ENCODE measurements at places on chromosomes 16 and 17. TPM values are rescaled to one million over a fixed set of nuclear protein-coding genes. Genes with fewer than 3 reads are reported as not detected.

DCAF7 gene
- 66.8 TPM for total RNA-seq

GRCh38 chr17:64533784-64534183, 27.0 kb downstream of the CEP95 start:
- no peak for DNase-seq

- DNase-seq = no peak
Observed at GRCh38 chr17:71417142-71417541, 703.7 kb upstream of the SOX9 start.

TM4SF5 gene
- 1.5 TPM for total RNA-seq

- no peak for DNase-seq
Observed at GRCh38 chr17:48255759-48256158, 148.2 kb downstream of the SNX11 start.

- peak; percentile 64 for DNase-seq
Observed at GRCh38 chr16:85613604-85614337, 649 bp downstream of the GSE1 start.

DNA sequence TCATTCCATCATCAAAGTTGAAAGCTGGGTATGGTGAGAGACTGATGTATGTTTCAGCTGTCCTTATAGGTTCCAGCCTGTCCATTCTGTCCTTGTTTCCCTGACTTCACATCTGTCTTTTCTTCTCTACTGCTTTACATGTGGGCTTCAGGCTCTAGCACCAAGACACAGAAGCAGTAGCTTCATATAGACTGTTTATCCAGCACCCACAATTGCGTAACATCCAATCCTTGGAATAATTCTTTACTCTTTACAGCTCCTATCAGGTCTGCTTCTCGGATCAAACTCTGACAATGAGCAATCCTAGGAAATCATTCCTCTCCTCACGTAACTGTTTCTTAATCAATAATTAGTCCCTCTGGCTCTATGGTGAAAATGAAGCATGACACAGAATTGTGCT, 158.9 kb downstream of the CA10 start:
- DNase-seq = no peak

C17orf107 gene
- 4.1 TPM for total RNA-seq

- DNase-seq = no peak
Observed at GRCh38 chr17:6346156-6346786, 88.7 kb downstream of the AIPL1 start.

KRT20 gene
- not detected for total RNA-seq

CIAPIN1 gene
- total RNA-seq = 77.1 TPM

DNA sequence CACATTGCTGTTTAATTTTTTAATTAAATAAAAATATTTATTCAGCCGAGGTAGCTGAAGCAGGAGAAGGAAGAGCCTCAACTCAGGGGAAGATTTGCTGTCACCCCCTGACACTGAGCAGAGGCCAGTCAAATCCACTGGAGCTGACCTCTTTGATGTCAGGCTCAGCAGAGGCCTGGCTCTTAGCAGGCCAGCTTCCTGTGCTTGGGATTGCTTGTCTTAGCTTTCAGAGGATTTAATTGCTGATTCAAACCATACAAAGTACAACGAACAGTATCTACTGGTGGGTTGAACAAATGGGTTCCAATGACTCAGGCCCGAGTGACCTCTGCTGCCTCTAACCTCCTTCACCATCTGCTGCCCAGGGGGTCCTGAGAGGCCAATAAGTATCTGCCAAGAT, 417.0 kb upstream of the HSBP1 start:
- DNase-seq = no peak

DNA sequence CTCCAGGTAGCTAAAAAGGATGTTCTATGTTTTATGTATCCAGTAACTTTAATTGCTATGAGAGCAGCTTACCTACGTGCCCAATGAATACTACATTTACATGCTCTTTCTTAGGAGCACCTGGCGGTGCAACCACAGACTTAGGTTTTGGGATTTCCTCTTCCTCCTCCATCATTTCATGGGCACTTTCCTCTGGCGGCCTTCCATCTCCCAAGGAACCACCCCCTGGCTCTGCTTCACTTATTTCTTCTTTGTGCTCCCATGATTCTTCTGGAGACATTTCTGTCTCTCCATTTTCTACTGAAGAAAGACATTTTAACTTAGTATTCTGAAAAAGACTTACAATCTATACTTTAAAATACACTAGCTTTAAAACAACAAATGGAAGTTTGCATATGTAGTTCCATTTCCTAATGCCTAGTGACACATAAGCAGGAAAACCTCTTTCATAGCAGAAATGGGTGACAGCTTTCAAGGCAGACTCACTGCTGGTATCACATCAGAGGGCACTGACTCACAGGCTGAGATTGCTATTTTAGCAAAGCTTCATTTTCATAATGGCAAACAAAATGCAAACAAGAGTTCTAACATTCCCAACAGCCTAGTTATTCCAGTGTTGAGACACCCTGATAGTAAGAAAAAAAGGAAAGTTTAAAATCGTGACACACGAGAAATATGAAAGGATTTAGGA, 19.1 kb downstream of the GSPT1 start:
- DNase-seq = no peak

DNA sequence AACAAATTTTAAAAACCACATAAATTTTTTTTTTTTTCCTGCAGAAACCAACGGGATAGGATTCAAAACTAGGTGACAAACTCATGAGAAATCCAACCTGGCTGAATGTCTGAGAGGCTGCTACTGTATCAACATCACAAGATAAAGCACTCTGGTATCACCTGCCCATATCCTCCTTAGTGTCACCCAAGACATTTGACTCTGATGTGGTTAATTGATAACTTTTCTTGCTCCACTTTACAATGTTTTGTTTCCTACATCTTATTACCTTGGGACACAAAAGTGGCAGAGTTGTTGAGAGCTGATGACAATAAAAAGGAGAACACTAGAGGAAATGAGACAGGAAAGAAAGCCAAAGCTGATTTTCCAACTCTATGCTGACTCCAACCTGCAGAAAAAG, 4.0 kb upstream of the FBXL20 start:
- no peak for DNase-seq

DNA sequence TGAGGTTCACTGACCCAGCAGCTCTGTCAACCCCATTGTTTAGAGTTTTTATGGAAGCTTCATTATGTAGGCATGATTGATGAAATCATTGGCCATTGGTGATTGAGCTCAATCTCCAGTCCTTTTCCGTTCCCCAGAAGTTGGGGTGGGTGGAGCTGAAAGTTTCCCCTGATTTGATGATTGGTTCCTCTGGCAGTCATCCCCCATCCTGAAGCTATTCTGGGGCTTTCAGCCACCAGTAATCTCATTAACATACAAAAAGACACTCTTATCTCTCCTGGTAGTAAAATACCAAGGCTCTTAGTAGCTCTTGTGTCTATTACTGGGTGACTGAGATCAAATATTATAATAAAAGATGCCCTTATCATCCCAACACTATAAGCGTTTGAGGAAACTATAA, 67.1 kb downstream of the TANC2 start:
- DNase-seq = no peak

GRCh38 chr17:66582373-66583111, 252.4 kb upstream of the CACNG5 start:
- no peak for DNase-seq

DNA sequence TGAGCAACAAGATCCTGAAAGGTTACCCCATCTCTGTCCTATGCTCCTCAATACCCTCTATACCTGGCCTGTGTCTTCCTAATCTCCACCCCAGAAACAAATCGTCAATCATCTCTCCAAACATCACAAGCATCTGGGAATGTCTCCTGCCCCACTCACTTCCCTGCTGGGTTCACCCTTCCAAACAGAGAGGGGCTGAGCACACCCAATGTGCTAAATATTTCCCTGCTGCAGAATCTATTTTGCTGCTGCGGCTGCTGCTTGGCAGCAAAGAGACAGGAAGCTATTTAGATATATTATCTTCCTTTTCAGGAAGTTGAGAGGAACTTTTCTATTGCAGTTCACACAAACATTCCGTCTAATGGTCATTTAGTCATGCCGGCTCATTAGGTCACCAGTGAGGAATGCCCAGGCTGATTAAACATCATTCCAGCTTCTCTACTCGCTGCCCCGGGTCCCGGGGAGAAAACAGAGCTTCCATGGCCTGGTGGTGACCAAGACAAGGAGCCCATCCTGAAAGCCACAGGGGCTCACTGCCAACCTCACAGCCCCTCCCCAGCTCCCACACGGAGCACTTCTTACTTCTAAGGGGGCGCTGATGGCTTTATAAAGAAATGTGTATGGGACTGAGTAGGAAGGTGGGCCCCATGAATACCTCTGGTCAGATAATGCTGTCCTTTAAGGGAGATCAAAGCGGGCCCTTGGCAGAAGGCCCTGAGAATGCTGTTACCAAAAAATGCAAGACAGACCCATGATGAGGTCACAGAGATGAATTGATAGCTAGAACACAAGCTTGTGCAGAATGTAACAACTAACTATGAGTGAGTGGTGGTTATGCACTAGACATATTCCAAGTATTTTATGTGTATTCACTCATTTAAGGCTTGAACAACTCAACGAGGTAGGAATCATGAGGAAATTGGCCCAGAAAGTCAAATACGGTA, 218.3 kb downstream of the SOX9 start:
- no peak for DNase-seq

IKZF3 gene
- total RNA-seq = 3.8 TPM

PSMD7 gene
- total RNA-seq = 51.6 TPM

DNA sequence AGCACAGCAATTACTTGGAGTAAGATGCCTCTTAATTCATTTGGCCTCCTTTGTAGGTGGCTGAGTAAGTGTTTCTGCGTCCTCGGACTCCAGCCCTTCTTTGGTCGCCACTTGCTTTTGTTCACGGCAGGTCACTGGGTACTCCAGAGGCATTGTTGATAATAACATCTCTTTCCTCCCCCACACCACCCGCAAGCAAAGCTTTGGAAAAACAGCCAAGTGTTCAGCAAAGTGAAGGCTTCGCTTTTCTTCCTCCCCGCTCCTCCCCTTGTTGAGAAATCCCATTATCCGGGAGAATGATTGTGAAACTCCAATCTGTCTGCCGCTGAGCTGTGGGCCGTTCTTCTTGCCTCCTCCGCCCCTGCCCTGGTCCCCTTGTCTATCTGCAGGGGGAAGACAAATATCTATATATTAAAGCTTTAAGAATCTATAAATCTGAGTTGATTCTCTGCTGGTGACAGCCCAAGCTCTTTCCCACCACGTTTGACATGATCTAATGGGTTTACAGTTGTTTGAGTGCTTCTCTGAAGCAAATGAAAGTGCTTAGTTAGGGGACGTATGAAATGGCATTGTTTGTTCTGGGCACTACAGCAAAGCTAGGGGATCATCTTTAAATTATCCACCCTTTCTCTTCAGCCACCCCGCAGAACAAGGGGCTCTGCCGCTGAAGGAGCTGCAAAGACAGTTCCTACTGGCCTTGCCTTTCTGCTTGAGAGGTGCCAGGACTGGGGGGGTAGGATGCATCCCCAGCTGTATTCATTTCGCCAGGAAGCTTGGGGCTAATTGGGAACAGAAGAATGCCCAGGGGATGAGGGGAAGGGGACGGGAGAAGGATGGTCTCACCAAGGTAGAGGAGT, 167.1 kb downstream of the CCDC182 start:
- DNase-seq = peak; percentile 74

OTOA gene
- total RNA-seq = 6.5 TPM

GRCh38 chr16:89491238-89491869, 993 bp upstream of the ANKRD11 start:
- DNase-seq = no peak

DNA sequence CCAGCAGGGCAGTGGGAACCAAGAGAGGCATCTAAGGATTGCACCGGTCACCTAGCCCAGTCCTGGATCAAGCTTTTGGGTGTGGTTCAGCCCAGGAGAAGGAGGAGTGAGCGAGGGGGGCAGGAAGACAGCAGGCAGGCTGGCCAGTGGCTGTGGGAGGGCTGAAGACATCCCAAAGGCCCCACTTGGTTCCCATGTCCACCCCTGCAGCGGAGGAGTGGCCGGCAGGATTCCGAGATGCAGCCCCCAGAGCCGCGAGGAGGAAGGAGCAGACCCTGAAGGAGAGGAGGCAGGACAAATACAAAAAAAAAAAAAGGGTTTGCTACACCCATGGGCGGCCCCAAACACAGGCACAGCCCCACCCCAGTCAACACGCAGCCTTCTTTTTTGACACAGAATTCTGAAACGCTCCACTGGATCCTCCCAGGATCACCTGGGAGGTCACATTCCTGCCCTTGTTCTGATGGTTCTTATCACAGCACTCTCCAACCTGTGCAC, 1.1 kb upstream of the SLC47A2 start:
- DNase-seq = no peak

DNA sequence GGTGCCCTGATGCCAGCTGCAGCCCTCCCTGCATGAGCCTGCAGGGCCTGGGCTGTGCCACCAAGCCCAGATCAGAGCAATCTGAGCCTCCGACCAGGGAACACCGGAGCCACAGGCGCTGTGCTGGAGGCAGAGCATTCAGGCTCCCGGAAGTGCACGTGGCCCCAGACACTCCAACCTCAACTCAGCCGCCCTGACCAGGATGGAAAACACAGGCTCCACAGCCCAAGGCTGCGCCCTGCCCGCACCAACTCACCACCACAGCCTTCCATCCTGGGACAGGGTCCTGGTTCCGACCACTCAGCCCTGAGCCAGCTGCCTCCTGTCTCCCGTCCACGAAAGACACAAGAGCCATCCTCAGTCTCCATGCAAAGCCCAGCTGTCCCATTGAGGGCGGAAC, 18.5 kb downstream of the LMF1 start:
- DNase-seq = no peak

ZPBP2 gene
- 63.1 TPM for total RNA-seq

DNA sequence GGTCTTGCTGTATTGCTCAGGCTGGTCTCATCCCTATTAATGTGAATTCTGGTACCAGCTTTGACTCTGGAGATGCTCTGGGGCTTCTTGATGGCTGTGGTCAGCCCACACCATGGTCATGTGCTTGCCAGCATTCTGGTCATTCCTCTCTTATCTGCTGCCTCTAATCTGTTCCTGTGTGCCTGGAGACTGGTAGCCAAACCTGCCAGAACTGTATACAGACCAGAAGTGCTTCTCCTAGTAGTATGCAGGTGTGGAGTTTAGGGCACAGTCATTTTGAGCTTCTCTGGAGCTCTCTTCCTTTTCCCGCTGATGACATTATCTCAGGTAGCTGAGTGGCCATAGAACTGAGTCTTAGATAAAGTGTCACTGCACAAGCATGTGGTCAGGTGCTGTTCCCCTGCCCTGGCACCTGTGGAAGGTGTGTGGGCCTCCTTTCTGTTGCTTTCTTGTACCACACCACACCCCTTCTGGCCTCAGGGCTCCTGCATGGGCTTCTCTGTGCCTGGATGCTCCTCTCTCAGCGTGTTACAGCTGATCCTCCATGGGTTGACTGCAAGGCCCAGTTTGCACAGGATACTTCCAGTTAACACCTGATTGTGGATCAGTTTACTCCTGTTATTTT, 162.7 kb downstream of the SPECC1 start:
- no peak for DNase-seq

- no peak for DNase-seq
Observed at GRCh38 chr16:10849736-10850477, 27.1 kb upstream of the CIITA start.

VPS9D1 gene
- total RNA-seq = 25.0 TPM

ZG16 gene
- total RNA-seq = not detected

CACNG1 gene
- not detected for total RNA-seq

NPB gene
- 22.7 TPM for total RNA-seq
